SIG-M5 (cell line): ENCODE measurements at places on chromosomes 1 and 21.

DNA sequence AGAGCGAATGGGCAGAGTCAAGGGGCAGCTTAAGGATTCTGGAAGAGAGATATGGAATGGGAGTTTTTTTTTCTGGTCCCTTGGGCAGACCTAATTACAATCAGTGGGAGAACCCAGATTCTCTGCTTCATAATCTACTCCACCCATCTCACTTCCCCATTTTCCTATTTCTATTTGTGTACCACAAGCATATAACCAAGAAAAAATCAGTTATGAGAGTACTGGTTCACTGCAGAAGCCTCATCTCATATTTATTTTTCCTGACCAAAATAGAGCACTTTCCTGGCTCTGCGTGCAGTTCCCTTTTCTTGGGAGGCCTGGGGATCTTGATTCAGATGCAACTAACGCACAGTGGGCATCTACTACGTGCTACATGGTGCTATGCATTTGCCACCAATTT lies 82.2 kb upstream of the SLFNL1 start:
- no peak for DNase-seq

GRCh38 chr1:44405031-44405797 lies at the start of gene RNF220:
RNF220 (plus strand) TSS chr1:44405255.
- DNase-seq = no peak

- no peak for DNase-seq
These were observed 55.0 kb upstream of the SPATA6 start for GRCh38 chr1:48527051-48527450.

DNA sequence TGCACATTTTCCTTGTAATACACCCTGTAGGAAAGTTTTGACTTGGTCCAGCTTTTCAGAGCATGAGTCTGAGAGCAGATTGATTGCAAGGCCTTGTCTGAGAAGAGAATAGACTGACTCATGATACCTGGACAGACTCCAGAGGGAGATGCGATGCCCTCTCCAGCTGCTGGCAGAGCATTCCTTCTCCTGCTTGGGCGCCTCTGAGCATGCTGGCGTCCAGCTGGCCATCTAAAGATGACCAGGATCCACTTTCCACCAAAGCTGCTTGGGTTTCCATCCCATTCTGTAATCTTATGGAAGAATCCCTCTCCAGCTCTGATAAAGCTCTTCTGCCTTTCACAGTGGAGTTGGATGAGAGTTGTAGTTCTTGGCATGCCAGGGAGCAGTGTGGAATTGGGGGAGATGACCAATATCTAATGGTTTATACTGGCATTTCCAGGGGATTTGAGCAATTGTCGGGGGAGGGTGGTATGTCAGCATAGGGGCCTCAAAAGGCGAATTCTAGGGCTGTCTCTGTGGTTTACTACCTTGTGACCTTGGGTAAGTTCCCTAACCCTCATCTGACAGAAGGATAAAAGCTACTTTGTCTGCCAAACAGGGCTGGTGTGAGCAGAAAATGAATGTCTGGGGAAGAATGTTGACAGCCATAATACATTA lies 19.5 kb downstream of the SZRD1 start:
- no peak for DNase-seq

DNA sequence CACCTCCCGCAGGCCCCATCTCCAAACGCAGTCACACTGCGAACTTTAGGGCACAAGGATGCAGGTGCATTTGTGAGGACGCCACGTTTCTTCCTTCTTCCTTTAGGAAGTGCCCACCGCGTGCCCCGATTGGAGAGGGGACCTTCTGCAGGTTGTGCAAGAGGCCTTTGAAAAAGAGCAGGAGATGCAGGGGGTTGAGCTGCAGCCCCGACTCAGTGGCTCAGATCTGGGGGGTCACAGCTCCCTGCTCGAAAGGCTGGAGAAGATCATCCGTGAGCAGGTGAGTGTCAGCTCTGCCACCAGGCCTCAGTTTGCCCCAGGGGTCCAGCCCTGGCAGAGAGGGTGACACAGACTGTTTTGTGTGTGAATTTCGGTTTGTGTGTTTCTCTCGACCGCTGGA lies 31.2 kb upstream of the DIP2A start:
- no peak for DNase-seq

DNA sequence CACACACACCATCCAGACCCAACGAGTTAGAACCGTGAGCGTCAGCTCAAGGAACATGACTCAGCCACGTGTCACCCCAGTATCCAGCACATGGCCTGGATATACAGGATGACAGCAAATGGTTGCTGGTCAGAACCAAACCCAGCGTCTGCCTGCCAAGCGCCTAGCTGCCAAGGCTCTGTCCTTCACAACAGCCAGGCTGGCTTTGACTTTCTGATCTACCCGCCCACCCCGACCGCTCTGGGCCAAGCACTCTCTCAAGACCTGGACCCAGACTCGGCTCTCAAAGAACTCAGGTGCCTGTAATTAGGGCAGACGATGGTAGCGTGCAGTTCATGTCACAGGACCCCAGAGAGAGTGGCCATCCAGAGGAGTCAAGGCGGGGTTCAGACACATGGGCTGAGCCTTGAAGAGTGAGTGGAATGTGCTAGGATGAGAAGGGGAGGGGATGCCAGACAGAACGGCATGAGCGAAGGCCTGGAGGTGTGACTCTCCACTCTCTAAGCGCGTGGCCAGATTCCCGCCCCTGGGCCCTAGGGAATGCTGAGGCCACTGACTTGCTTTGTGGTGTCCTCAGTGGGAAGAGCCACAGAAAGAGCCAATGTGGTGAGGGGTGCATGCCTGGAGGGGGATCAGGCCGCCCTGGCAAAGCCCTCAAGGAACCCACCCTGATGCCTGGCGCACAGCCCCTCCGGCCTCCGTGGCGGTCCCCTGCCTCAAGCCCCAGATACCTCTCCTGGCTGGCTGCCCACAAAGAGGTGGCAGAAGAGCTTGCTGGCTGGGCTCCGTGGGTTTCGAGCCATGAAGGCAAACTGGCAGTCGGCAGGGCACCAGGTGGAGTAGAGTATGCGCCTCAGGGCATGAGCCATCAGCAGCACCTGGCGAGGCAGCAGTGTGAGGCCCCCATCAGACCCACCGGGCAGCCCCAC lies 7.0 kb downstream of the SH2D5 start:
- DNase-seq = no peak

DNA sequence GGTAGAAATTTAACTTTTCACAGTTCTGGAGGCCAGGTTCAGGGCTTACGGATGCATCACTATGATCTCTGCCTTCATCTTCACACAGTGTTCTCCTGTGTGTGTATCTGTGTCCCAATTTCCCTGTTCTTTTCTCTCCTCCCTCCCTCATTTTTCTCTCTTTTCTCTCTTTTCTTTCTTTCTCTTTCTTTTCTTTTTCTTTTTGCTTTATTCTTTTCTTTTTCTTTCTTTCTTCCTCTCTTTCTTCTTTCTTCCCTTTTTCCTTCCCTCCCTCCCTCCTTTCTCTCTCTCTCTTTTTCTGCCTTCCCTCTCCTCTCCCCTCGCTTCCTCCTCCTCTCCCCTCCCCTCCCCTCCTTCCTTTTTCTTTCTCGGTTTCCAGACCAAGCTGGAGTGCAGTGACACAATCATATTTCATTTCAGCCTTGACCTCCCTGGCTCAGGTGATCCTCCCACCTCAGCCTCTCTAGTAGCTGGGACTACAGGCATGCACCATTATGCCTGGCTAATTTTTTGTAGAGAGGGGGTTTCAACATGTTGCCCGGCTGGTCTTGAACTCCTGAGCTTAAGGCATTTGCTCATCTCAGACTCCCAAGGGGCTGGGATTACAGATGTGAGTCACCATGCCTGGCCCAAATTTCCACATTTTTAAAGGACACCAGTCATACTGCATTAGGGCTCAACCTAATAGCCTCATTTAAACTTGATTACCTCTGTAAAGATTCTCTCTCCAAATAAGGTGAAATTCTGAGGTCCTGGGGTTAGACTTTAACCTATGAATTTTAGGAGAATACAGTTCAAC lies 115.9 kb downstream of the HUNK start:
- DNase-seq = no peak

GRCh38 chr1:1841575-1841995 lies 49.3 kb downstream of the GNB1 start:
- DNase-seq = no peak

- no peak for DNase-seq
These were observed 1995.8 kb downstream of the NCAM2 start for GRCh38 chr21:22993822-22994574.

- DNase-seq = no peak
These were observed 53.6 kb downstream of the CHODL start for GRCh38 chr21:18298228-18298627.

GRCh38 chr1:244155661-244156060 lies 104.6 kb downstream of the ZBTB18 start:
- DNase-seq = no peak

- DNase-seq = no peak
These were observed 232.3 kb upstream of the USP24 start for GRCh38 chr1:55447488-55447887.

DNA sequence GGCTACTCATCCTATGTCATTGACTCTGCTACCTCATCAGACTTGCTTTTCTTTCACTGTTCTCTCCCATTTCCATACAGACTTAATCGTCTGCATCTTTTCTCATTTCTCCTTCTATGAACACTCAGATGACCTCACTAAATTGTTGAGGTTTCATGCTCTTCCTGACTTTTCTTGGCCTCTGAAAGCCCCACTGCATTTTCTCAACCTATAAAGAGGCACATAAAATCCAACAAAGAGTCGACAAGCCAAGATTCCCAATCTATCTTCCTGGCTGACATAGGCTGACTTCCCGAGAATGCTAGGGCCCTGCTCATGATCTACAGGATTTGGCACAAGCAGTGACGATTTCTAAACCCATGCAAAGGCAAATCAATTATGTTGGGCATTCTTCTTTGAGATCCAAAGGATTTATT lies 280.8 kb upstream of the DPYD start:
- DNase-seq = no peak

DNA sequence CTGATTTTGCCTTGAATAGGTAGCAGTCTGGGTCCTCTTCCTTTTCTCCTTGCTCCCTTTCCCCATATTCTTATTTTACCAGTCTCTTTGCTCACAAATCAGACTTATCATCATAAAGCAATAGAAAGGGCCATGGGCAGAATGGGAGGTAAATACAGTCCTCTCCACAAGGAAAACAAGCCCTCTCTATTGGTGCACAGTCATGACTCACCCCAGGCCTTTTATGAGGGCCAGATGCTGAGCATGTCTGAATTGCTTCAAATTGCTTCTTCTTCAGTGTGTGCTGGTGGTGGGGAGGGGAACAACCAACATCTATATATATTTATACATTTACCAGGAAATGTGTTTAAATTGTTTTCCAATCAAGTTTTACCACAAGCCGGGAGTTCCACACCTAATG lies 75.2 kb downstream of the GFI1 start:
- DNase-seq = no peak

DNA sequence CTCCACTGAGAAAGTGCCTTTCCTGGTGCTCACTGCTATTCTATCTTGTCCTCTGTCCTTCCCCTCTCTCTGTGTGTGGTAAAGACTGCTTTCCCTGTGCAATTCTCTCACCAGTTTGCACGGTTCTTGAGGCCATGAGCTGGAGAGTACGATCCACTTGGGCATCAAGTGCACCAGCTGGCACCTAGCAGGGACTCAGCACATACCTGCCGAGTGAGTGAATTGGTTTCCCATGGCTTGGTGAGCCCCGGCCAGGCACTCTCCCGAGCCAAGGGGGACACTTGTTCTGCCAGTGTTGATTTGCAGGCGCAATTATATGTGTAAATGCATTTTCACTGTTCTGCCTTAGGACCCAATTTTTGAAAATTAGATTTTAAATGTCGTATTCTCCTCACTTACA lies 313.5 kb downstream of the DISC1 start:
- DNase-seq = no peak

GRCh38 chr1:110717179-110717578 lies 42.4 kb upstream of the KCNA3 start:
- DNase-seq = no peak

GRCh38 chr1:227070638-227071285 lies 130.7 kb downstream of the COQ8A start:
- DNase-seq = no peak

GRCh38 chr1:67642629-67643028 lies 42.4 kb upstream of the GADD45A start:
- DNase-seq = no peak

- DNase-seq = no peak
These were observed 31.3 kb downstream of the UBE2U start for GRCh38 chr1:64234714-64235113.

GRCh38 chr1:186498695-186499389 lies 37.9 kb upstream of the PDC start:
- no peak for DNase-seq

DNA sequence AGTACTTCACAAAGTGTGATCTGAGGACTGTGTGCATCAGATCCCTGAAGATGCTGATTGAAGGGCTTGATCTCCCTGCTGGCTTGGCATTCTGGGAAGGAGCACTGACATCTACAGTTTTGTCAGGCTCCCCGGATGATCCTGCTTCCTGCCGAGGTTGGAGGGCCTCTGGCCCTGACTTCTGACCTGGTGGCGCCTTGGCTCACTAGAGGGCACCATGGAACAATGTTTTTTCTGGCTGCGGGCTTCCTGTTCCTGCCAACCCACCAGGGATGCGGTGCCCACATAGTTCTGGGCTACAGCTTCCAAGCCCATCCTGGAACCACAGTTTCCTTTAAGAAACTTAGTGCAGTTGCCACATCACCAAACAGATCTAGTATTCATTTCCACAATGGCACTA lies 38.8 kb upstream of the RASAL2 start:
- DNase-seq = no peak

- DNase-seq = no peak
These were observed 502 bp downstream of the VANGL2 start for GRCh38 chr1:160400646-160401486.

DNA sequence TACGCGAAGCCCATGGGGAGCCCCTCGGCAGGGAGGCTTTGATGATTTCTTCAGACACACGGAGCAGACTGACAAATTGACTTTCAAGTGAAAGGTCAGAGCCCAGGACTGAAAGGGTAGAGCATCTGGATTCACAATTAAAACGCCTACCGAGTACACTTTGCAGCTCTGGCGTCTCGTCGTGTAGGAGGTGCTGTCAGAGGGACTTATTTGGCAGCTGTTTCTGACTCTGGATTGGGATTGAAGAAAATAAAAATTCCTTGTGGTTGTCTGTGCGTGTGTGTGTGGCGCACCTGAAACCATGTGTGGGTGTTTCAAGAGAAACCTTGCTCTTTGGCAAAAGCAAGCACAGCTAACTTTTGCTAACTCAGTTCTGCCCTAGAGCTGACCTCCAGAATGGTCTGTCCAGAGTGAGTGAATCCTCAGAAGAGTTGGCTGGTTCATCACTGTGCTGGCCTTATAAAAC lies 348.7 kb downstream of the HLX start:
- no peak for DNase-seq

DNA sequence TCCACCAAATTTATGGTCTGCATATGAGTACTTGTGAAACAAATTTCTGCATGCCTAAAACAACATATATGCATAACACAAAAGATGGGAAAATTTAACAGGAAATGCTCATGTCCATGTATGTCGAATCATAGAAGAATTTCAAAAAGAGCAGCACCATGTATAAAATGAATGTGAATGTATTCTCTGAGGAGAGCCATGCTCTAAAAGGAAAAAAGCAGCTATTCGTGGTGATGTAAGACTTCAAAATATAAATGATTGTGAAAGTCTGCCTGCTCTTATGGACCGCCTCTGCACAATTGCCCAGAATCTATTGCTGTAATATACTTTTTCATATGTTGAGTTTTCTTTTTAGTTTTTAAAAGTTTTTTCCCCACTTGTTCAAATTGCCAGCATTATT lies 66.8 kb downstream of the EPB41 start:
- no peak for DNase-seq
